Stimulated activated CD4-positive, alpha-beta T cell treated with anti-CD3 and anti-CD28 coated beads, Interleukin-4, amount 100 ng/mL, for 1 hour (primary cell): ENCODE measurements at places on chromosomes 4 and X.

- DNase-seq = no peak
Measured at GRCh38 chr4:172104539-172104938, 291.3 kb downstream of the GALNTL6 start.

DNA sequence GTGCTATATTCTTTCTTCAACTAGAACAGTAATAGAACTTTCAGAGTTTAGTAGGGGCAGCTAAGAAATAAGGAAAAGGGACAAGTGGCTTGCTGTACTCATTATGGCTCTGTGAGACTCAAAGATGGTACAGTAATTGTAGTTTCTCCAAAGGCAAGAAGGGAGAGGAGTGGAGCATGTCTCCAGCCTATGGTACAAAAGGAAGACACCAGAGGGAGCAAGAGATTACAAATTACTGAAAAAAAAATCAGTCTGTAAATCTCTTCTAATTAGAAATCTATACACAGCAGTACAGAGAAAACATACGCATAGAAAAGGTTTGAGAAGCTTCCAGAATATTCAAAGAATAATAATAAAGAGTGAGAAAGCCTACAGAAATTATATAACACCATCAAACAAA, 61.4 kb downstream of the KLHL4 start:
- no peak for DNase-seq

DNA sequence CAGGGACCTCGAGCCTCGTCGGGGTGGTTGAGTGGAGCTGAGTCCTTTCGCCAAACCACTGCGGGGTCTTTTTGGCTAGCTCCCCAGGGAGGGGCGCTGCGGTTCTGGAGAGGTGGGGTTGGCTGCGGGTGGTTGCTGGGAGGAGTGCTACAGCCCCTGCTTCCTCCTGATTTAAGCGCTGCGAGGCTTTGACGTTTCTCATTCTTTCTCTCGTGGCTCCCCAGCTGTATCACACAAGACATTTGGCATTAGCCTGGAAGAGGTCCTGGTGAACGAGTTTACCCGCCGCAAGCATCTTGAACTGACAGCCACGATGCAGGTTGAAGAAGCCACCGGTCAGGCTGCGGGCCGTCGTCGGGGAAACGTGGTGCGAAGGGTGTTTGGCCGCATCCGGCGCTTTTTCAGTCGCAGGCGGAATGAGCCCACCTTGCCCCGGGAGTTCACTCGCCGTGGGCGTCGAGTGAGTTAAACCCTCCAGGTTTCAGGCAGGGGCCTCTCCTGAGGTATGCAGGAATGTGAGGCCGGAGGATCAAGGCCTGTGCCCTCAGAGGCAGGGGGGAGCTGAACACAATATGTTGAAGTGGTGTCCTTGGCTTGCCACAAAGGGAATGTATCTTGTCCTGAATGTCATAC, 25.5 kb downstream of the ARHGAP36 start:
- no peak for DNase-seq

DNA sequence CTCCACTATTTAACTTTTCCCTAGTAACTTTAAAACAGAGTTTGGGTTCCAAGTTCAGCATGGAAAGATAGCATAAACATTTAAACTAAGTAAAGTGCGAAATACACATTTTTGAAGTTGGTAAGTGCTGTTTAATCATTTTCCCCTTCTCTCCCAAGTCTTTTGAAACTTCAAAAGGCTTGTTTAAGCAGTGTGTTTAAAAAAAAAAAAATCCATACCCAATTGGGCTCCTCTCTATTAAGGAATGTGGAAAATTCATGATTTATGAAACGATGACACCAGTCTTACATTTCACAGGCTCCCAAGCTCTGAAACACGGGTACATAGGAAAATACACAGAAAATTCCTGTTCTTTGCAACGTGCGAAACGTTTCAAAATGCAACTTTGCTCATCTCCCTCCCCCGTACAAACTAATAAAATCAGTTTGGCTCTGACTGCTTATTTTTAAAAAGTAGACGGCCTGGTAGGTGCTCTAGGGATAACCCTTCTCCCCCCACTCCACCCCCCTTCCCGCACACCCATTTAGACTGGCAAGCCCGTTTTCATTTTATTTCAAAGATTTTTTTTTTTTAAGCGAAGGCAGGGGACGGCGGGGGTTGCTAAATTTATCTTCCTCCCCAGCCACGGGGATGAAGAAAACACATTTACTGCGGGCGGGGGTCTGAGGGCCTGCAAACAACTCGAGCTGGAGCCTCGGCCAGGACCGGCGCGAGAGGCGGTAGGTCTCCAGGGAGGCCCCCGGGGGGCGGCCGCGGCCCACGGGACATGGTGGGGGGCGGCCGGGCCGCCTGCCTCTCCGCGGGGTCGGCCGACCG, 786 bp upstream of the ZFX start:
- no peak for DNase-seq

DNA sequence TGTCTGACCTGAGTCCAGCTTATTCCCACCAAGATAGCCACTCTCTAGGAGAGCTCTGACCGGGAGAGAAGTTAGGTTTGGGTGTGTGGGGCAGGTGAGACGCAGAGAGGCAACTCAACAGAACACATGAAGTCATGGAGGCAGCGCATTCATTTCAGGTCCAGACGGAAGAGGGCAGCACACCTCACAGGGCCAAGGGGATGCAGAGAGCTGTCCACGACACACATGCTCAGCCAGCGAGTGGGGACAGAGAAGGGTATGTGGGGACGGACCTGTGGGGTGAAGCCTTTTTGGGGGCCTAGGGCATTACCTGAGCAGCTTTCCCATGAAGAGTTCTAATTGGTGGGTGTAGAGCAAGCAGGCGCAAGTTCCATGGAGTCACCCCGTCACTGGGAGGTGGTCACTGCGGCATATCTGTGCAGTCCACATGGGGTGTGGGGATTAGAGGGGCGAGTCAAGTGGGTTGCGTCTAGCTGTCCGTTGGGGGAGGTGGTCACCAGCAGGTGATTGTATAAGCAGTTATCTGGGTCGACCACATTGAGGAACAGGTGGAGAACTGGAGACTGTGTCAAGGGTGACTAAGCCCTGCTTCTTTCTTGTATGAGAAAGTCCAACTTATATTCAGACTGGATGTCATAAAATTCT, 24.3 kb upstream of the UXT start:
- no peak for DNase-seq

- no peak for DNase-seq
Measured at GRCh38 chr4:164770010-164770724, 16.2 kb downstream of the SMIM31 start.

DNA sequence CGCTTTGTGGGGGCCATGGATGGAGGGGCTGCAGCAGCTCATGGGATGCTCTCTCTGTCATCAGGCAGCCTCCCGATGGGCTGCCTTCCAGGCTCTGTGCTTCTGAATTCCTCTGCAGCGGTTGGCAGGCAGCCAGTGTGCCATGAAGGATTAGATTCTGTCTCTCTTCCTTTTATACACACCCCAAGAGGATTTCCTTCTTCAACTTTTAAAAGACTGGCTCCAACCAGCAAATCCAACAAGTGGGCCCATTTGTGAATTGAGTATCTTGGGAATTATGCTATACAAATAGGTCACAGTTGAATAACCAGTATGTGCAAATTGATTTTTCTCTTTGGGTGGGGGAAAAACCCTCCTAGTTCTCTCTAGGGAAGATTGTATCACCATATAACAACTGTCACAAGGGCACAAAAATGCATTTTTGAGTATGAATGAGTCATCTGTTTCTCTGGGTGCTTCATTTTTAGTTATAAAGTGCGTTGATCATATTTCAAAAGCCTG, 96.8 kb upstream of the FAT1 start:
- no peak for DNase-seq

DNA sequence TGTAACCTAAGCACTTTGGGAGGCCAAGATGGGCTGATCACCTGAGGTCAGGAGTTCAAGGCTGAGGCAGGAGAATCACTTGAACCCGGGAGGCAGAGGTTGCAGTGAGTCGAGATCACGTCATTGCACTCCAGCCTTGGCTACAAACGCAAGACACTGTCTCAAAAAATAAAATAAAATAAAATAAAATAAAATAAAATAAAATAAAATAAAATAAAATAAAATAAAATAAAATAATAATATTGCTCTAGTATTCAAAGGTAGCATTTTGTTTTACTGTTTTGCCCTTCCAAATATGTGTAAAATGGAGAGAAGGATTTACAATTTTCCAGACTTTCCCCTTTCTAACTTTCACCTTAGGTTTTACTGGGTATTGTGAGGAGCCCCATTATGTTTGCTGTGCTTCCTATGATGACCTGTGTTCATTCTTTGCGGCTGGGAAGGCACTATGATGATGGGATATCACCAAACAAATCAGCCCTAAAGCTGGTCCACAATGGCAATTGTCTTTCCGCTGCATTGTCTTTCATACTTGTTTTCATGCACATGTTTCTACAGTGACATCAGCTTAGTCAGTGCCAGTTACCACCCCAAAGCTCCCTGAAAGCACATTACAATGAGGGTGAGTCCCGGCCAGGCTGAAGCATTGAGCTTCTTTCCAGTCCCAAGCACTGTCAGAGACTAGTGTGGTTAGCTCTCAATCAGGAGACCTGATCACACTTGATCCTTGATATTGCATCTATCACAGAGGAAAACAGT, 50.8 kb downstream of the DTHD1 start:
- no peak for DNase-seq
